ENCODE measurements at places on chromosomes 3 and 15.

DNA sequence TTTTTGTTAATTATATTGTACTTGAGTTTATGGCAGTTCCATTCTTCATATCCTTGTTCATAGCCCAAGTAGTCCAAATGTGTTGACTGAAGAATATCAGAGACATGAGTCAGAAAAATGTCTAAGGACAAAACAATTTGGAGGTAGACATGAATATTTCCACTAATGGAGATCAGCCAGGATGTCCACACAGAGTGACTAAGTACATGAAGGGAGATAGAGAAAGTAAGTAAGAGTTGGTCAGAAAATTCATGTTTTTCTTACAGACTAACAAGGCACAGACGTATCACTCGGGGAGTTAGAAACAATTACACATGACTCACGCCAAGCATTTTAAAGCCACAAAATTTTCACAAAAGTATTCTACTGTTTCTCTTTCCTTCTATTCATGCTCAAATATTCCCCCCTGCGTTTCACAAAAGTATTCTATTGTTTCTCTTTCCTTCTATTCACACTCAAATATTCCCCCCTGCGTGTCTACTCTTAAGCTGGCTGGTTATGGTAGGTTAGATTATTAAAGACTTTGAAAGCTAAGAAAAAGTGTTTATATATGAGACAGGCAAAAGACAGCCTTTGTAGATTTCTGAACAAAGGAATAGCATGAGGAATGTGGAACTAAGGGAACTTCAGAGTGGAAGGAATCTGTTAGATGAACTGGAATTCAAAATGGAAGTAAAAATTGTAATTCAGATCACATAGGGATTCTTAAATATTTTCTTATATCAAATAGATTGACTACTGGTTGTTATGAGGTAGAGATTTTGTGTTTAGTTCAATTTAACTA, 648.7 kb upstream of the CCDC54 start:
- DNase-seq, result no peak

GRCh38 chr3:4313606-4314293, 10.6 kb downstream of the SETMAR start:
- no peak for DNase-seq

DNA sequence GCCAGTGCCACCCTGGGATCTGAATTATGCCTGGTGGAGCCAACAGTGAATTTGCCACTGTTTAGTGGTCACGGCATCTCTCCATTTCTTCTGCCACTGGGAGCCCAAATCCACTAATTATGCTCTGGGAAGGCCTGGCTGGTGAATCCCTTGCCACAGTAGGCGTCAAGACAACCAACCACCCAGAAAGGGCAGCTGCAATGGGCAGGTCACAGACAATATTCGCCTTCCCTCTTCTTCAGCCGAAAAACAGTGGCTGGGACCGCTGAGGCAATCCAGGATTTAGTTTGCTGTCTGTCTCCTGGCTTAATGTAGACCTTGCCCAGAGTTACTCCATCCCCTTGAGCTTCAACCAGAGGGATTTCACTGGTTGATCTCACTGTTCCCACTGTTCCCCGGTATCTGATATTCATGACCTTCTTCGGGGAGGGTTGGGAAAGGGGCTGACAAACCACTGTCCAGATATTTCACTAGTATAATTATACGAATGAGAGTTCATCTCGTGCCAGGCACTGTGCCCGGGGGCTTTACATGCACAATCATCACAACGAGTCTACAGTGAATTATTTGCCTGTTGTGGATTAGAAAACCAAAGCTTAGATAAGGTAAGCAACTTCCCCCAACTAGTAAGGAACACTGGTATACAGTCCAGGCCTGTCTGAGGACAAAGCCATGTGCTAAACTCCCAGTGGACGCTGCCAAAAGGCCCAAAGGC, 49.9 kb upstream of the RAB6B start:
- DNase-seq, result no peak

- no peak for DNase-seq
These were observed 315.7 kb upstream of the SLCO3A1 start for GRCh38 chr15:91537856-91538255.

- no peak for DNase-seq
These were observed 12.8 kb downstream of the FOXL2 start for GRCh38 chr3:138933981-138934691.
